ENCODE measurements at places on chromosomes 3 and 15.

GRCh38 chr15:49083401-49084284, 37.4 kb upstream of the SECISBP2L start:
- DNase-seq: no peak

GRCh38 chr15:74631935-74632560, 16.4 kb downstream of the CLK3 start:
- peak; percentile 87 for DNase-seq

- DNase-seq: no peak
These were observed 226.6 kb downstream of the ADAMTSL3 start for GRCh38 chr15:83880529-83880928.

- no peak for DNase-seq
These were observed 751 bp upstream of the DCLK3 start for GRCh38 chr3:36765104-36765503.

DNA sequence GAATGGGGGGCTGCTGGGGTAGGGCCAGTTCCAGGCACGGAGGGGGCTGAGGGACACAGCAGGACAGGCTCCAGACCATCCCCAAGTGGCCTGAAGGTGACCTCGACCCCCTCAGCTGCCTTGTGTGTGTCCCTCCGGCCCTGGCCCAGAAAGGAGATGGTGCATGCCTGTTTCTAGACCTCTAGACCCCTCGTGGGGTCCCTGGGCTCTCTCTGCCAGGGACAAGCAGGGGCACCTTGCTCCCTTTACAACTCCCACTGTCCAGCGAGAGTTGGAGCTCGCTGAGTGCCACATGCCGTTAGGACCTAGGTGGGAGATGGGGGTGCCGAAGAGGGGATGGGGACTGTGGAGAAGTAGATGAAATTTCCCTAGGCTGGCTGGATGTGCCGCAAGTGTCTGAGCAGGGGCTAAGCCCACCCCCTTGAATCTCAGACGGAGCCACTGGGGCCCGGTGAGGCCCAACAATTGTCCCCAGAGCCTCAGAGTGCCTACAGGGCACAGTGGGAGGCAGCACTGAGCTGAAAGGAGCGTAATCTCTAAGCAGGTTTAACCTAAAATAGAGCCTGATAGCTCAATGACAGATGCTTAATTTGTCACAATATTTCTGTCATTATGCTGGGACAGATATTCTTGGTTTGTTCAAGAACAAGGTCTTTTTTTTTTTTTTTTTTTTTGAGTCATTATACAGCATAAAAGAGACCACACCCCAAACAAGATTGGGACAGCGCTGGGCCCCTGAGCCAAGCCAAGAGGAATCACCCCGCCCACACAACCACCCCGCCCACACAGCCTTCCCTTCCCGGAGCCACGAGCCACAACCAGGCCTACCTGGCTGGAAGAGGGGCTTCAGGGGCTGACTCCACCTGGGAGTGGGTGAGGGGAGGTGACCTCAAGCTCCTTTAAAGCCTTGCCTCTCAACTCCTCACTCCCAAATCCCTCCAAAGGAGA, 23.6 kb upstream of the KLF13 start:
- DNase-seq: peak; percentile 88

All from posterior vena cava (tissue), 2 donors.